ENCODE measurements at places on chromosomes 3 and 15.

GRCh38 chr3:159252772-159253384, 451.0 kb downstream of the MFSD1 start:
- DNase-seq: no peak

DNA sequence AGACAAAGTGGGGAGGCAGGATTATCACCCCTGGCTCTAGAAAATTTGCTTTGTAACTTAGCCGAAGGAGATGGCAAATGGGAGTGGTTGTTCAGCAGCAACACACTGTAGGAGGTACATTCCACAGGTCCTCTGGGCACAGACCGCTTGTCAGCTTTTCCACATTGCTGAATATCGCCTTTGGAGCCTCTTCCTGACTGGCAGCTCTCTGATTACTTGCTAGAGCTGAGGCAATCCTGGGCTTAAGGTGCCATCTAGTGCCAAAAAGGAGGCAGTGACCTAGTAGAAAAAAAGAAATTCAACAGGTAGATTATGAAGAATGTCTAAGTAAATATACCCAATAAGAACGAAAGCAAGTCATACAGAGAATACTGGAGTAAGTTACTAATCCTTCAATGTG, 13.1 kb upstream of the SCN5A start:
- no peak for DNase-seq

- DNase-seq: no peak
Measured at GRCh38 chr3:144343777-144344176, 372.2 kb downstream of the DIPK2A start.

DNA sequence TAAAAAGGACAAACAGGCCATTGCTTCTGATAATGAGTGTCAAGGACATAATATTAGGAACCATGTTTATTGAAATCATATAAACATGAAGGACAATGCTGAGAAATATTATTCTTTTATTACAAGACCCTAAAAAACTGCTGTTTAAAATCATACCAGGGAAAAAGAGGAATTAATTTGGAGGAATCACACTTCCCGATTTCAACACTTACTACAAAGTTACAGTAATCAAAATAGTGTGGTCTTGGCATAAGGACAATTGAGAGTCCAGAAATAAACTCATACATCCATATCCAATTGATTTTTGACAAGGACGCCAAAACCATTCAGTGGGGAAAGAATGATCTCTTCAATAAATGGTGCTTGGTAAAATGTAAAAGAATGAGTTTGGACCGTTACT, 13.0 kb downstream of the CYP1A1 start:
- no peak for DNase-seq

- DNase-seq: no peak
Measured at GRCh38 chr3:128379367-128380160, 87.1 kb downstream of the DNAJB8 start.

- DNase-seq: no peak
Measured at GRCh38 chr3:71031914-71032521, 551.5 kb downstream of the FOXP1 start.

DNA sequence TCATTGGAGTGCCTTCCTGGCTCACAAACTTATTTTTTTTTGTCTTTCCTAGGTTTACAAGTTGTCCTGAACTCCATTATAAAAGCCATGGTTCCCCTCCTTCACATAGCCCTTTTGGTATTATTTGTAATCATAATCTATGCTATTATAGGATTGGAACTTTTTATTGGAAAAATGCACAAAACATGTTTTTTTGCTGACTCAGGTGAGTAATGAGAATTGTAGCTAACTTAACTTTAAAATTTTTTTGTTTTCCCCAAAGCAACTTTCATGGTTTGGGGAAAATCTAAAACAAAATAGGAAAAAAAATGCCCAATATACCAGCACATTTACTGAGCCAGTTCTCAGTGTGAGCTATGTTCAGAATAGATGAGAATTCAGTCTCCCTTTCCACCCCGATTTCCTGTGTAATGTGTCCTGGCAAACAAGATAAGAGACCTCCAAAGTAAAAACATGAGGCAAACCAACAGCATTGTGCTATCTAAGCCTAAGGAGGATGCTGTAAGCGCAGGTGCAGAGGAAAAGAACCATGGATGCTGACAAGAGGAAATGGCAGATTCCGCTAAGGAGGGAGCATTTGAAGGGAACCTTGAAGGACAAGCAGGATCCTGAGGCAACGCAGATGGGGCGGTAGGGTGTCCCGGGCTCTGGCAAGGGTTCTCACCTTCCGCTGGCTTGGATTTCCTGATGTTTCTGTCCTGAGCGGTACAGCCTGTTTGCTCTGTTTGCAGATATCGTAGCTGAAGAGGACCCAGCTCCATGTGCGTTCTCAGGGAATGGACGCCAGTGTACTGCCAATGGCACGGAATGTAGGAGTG, 171.4 kb downstream of the CACNA1D start:
- DNase-seq: no peak

DNA sequence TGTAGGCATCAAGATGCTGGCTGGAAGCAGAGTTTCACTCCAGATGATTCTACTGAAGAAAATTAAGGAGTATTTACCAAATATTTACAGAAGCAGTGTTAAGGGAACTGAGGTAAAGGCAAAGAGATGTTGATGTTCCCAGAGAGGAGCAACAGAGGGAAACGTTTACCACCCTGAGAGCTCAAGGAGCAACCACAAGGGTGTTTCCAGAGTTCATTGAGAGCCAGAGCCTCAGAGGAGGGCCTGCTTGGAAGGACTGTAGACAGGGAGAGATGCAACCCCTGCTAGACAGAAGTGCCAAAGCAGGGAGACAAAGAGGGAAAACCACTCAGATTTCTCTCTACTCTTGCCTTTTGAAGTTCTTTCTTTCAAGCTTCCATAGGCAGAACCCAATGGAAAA, 474.5 kb downstream of the RBMS3 start:
- no peak for DNase-seq

- DNase-seq: peak; percentile 56
Measured at GRCh38 chr3:141441381-141442364, 45.2 kb upstream of the RASA2 start.

DNA sequence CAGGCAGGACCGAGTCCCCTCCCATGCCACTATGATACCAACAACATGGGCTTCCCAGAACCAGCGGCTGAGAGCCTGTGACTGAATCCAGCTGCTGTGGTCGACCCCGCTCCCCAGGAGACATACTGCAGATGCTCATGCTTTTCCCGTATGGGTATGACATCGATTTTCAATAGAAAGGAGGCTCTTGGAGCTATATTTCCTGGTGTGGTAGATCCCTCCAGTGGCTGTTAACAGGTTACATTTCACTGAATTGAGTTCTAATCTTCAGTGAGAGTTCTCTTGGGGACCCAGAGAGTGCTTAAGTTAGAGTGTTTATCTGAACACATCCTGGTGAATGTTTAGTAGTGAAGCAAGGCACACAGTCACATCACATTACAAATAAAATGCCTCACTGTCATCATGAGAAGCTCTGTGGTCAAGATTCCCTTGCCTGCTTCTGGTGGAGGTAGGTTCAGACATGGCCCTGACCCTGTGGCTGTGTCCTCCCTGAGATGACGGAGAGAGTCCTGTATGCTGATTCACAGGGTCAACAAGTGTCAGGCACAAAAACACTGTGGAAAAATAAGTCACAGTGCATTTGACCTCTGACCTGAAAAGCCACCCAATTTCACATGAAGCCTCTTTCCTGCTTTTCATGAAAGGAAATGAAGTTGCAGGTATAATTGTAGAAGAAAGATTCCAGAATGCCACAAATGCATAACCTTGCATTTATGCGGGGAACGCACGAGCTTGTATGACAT, 110.9 kb downstream of the GABRG3 start:
- DNase-seq: no peak

GRCh38 chr3:141860766-141861513, 15.5 kb upstream of the ATP1B3 start:
- DNase-seq: no peak

- DNase-seq: no peak
Measured at GRCh38 chr3:127091376-127091775, 101.6 kb upstream of the PRR23E start.

DNA sequence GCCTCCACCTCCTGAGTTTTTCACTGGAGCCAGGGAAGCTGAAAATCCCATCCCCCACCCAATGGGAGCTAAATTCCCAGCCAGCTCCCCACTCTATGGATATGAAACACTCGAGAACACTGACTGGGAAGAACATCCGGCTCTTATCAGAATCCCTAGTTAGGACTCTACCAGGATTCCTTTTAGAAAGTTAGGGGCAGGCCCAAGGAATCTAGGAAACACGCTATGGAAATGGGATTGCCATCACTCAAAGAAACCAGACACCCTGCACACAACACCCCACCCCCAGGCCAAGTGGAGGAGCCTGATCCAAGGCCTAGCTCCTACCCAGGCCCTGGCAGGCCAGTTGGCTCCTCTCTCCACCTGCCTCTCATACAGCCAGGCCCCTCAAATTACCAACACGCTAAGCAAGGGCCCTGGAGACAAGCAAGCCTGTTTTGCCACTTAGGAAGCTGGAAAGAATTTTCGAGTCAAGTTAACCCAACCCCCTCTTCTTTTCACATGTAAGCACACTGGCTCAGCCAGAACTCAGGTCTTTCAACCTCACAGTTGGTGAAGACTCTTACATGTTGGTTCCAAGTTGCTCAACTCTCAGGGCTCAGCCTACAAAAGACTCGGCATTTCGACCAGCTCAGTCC, 75.5 kb downstream of the RBPMS2 start:
- no peak for DNase-seq

GRCh38 chr15:64466408-64467141, 6.2 kb downstream of the ZNF609 start:
- no peak for DNase-seq

DNA sequence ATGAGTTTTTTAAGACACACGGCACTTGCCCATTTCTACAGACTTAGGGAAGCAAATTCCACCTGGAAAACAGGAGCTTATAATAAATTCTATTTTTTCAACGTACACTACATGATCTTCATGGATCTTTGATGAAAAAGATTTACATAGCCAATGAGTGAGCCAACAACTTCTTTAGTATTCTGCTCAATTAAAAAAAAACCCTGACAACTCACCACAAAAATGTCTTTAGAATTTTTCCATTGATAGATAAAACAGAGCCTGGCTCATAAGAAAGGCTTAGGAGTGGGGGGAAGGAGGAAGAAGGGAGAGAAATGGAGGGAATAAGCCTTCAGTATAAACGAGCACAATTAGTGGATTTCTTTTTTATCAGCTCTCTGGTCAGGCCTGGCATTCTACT, 126.7 kb downstream of the ATP10A start:
- no peak for DNase-seq

- DNase-seq: peak; percentile 67
Measured at GRCh38 chr3:49165771-49166751, at the start of gene CCDC71. CCDC71 (minus strand) TSS chr3:49166331; CDS start chr3:49164208, 2,123 bp downstream.

Measured in activated T-helper 1 cell treated with anti-CD3 and anti-CD28 coated beads, Interleukin-2, amount 50 U/mL, for 16 hours (primary cell).